ENCODE measurements at places on chromosomes 4 and X.

- DNase-seq = no peak
These were observed 205.7 kb downstream of the FAT4 start for GRCh38 chr4:125520258-125520990.

DNA sequence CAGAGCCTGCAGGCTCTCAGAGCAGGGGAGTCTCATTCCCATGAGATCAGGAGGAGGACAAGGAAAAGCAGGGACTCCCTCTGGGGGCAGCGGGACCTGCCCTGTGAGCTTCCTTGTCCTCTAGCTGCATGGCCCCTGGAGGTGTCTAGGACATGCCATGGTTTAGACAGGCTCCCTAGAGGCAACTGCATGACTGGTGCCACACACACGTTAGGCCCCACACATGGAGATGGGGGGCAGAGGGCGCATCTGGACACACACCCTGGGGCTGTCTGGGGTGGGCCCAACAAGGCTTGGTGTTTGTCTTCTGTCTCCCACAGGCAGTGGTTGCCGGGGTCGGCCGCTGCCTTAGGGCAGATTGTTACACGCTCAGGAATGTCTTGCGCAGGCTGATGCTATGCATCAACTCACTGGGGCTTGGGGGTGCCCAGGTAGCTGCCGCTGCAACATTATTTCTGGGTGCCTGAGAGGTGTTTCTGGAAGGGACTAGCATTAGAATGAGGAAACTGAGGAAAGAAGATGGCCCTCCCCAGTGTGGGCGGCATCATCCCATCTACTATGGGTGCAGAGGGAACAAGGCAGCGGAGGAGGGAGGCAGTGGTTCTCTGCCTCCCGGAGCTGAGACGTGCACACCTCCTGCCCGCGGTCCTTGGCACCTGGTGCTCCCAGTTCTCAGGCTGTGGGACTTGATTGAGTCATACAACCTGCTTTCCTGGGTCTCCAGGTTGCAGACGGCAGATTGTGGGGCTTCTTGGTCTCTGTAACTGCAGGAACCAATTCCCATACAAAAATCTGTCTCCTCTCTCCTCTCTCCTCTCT is 32.1 kb upstream of the GPR78 start:
- DNase-seq = no peak

- no peak for DNase-seq
These were observed 10.0 kb upstream of the PLK4 start for GRCh38 chr4:127870688-127871087.

DNA sequence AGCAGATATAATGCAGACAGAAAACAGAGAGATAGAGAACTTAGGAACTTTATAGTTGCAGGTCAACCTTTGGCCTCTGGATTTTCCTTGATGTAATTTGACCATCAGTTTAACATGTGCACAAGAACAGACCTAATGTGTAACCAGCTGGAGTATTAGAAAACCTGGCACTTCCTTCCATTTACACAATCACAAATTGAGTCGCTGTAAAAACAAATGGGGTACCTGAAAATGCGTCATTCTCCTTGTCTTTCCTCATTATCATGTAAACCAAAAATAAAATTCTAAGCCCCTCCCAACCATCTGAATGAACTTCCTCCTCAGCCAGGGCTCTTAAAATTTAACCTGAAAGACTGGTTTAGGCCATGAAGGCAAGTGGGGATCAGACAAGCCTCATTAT is 358.4 kb upstream of the MAGEB16 start:
- DNase-seq = no peak

DNA sequence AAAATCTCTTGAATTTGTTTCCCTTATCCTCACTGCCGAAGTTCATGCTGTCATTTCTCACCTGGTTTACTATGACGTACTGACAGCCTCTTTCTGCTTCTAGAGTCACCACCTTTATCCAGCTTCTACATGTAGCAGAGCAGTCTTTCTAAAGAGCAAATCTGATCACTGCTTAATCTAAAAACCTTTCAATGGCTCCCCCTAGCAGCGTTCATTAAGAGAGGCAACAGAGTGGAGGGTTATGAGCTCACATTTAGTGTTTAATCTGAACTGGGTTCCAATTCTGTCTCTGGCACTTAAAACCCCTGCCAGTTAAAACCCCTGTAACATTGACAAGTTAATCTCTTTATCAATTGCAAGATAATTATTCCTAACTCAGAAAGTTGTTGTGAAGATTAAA is 4.4 kb downstream of the RBPJ start:
- no peak for DNase-seq

DNA sequence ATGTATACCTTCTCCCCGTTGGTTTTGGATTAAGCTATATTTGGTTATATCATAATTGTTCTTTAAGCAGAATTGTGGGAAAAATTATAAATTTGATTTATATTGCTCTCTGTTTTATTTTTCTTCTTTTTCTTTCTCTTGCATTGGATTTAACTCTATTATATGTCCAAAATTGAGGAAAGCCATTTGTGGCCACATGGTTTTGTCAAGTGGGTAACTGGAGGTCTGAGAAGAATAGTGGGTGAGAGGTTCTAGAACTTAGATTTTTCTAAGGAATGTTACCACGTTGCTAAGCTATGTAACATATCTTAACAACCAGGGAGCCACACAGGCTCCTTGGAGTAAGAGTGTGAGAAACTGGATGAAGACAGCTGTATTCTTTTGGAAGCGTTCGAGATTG is at the start of gene C4orf17:
Gene C4orf17 (plus strand): TSS at position 301 of the 400 bp plus-strand sequence. CDS start 2,061 bp downstream, outside the sequence.
- DNase-seq = no peak

DNA sequence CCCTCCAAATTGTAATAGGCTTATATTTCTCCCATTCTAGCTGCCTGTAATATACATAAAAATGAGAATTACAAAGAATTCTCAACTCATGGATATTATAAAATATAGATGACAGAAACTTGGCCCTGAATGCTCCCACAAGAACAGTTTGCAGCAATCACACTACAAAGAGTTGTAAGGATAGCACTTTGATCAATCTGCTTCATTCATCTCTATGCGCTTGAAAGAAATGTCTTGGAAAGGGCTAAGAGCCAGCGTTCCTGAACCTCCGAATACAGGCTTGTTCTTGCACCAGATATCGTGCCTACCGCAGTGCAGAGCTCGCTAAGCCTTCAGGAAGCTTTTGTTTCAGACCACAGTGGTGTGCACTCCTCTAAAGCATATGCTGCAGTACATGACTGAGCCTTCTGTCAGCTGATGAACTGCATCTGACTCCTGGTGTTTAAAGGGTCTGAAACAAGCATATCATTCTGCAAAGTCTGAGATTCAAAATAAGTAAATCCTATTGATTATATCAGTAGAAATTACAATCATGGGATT is 417.6 kb upstream of the ZFP42 start:
- no peak for DNase-seq

DNA sequence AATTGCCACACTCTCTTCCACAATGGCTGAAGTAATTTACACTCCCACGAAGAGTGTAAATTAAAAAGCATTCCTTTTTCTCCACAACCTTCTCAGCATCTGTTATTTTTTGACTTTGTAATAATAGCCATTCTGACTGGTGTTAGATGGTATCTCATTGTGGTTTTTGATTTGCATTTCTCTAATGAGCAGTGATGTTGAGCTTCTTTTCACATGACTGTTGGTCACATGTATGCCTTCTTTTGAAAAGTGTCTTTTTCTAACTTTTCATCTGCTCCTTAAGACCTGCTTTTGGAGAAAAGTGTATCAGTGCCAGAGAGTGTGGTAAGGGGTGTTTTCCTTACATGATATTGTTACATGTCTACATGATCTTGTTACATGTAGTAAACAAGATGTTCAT is 25.7 kb downstream of the GUCY1A1 start:
- no peak for DNase-seq

DNA sequence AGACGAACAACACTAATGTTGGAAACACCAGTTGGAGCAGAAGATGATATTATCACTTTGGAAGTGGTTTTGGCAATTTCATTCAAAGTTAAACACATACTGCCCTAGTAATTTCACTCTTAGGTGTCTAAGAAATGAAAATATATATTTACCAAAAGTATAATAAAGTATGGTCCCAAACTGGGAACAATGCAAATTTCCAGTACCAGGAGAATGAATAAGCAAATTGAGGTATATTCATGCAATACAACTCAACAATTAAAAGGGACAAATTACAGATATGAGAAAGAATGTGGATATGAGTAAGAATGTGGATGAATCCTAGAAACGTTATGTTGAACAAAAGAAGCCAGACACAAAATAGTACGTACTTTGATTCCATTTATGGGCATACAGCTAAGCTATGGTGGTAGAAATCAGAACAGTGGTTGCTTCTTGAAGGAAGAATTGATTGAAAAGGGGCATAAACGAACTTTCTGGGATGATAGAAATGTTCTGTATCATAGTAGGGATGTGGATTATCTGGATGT is 10.0 kb downstream of the ELMOD2 start:
- no peak for DNase-seq

DNA sequence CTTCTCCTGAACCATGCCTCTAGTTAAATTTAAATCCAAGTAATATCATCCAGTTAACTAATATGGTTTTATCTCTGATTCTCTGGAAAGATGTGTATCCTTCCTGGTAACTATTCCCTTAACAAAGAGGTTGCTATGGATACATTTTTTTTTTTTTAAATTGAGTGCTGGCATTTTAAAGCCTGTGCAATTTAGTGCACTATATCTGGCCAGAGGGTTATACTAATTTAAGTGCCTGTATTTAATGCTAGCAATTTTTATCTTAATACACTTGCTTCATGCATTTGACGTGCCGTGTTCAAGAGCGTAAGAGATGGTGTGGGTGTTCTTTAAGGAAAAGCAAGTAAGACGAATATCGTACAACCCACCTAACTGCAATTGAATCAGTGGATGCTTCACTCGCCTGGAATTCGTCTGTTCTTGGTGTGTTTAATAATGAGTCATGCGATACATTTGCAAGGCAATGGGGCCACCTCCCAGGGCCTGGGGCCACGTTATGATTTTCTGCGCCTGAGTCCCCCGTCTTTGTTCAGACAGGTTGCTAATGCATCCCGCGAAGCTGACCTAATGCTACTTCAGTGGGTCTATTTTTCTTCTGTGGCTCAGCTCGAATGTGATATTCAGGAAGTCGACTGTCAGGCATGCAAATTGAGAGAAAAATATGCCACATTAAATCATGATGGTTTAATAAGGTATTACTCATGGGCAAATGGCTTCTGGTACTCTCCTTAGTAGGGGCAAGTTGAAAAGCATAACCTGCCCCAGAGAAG is 14.2 kb upstream of the MID1 start:
- DNase-seq = no peak

DNA sequence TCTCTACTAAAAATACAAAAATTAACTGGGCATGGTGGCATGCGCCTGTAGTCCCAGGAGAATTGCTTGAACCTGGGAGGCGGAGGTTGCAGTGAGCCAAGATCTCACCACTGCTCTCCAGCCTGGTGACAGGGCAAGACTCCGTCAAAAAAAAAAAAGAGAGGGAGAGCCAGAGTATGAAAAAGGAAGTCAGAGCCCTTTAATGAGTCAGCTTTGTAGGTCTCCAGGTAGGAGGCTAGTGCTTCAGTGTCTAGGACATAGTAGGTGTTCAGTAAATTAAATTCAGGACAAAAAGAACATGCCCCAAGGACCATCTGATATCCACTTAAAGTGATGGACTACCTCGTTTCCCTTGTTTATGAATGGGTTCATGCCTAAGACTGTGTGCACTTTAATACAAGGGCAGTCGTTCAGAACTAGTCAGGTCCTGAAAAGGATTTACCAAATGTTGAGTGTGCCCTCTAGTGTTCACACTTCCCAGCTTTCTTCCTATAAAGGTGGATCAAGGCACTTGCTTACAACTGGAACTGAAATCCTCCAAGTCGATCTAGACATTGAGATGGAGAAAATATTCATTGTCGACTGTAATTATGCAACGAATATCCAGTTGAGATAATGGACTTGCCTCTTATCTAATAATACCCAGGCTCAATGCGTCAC is 29.0 kb downstream of the F9 start:
- no peak for DNase-seq

GRCh38 chr4:89279385-89279784 is 28.2 kb downstream of the GPRIN3 start:
- no peak for DNase-seq
